ENCODE measurements at places on chromosomes 11 and 22.

DNA sequence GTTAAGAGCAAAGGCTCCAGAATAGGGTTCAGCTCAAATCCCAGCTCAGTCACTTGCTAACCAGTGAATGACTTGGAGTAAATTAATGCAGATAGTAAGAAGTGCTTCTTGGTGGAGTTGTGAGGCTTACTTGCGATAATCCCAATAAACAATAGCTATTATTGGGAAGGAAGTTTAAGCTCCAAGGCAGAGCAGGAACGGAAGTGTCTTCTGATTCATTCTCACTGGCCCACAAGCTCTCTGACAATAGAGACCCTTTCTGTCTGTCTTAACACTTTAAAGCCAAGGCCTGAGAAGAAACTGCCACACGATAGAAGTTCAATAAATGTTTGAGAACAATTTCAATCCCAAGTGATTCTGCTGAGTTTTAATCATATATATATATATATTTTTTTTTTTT is 155.4 kb downstream of the DBX1 start:
- DNase-seq: no peak

DNA sequence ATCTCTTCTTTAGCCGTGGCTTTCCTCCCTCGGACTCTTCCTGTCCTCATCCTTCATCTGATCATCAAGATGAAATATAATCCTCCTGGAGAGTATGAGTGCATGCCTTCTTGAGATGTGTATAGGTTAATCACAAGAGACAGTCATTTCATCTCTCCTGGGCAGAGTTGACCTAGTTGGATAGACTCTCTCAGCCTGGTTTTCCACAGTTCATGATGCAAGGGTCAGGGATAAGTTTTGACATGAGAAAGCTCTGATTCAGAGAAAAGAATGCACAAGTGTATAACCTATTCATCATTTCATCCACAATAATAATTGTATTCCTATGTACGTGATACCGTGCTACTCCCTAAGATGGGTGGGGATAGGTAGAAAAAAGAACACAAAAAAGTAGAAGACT is 33.2 kb upstream of the CCDC90B start:
- no peak for DNase-seq

DNA sequence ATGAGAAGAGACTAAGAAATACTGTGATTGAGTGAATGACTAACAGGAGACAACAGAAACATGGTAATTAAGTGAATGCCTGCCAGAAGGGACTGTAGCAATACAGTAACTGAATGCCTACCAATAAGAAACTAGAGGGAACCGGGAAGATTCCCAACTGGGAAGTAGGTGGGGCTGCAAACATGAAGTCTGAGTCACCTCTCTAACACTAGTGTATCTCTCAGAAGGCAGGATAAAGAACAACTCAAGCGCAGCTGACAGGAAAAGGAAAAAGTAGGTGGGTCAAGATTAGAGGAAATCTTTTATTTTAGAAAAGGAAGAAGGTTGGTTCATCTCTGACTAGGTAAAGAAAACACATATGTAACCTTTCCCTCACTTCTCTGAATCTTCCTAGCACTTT is 14.0 kb downstream of the C11orf42 start:
- DNase-seq: no peak

DNA sequence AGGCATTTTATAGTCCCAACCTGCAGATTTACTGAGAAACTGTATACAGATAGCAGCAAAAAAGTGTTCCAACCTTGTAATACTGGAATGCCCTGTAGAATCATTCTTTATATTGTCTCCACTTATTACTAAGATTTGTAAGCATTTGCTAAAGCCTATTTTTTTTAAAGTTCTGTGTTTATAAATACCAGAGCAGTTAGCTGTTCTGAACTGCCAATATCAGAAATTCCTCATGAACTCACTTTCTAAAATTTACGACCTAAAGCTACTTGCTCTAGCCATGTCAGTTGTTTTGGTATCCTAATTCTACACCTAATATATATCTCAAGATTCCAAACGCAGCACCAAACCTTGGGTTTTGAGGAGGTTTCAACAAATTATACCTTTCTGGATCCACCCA is 103.2 kb downstream of the C11orf65 start:
- DNase-seq: no peak

- no peak for DNase-seq
These were observed 92.1 kb upstream of the NARS2 start for GRCh38 chr11:78666675-78667160.

DNA sequence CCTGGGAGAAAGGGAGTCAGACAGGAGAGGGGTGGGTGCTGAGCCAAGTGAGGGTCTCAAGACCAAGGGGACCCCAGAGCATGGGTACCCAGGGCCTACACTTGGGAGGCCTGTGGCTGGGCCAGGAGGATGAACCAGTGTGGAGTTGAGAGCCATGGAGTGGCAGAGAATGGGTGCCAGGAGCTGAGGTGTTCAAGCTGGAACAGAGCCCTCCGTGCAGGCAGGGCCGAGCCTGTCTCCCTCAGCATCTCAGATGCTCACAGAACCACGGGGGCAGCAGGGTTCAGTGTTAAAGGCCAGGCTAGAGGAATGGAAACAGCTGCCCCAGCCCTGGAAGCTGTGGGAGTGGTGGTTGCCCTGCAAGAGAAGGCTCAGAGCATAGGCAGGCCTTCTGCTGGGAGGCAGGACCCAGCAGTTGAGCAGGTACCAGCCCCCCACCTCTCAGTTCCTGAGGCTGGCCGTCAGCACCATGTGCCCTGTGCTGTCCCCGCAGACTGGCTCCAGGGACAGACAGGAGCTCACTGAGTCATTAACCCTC is 32.3 kb downstream of the RSPH14 start:
- no peak for DNase-seq

- no peak for DNase-seq
These were observed 146.2 kb downstream of the ST3GAL4 start for GRCh38 chr11:126501641-126502040.

- peak; percentile 10 for DNase-seq
These were observed 88.1 kb downstream of the SBF2 start for GRCh38 chr11:10205928-10206327.

DNA sequence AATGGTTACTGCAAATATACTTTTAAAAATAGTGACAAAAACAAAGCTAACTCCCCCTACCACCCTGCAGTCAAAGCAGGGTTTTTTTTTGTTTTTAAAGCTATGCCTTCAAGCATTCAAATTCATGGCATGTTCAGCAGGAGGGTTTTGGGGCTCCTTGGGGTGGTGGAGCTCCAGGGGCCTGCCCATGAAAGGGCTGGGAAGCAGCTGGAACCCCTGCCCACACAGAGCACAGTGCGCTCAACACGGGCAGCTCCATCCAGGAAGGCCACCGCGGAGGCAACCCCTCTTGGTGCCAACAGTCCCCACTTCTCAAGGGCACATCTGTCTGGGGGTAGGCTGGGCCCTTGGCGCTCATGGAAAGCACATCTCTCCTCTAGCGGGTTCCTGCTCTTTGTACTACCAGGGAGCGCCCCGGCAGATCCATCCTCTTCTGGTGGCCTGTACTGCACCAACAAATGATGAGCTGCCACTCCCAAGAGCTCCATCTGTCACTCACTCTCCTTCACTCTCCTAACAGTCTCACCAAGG is 16.6 kb upstream of the PHLDA2 start:
- DNase-seq: no peak

- no peak for DNase-seq
These were observed 40.6 kb upstream of the LINC01488 start for GRCh38 chr11:69440876-69441275.

- DNase-seq: no peak
These were observed 430.5 kb upstream of the ANO3 start for GRCh38 chr11:25901415-25901814.

- DNase-seq: no peak
These were observed 22.5 kb downstream of the SUN2 start for GRCh38 chr22:38733329-38733723.

DNA sequence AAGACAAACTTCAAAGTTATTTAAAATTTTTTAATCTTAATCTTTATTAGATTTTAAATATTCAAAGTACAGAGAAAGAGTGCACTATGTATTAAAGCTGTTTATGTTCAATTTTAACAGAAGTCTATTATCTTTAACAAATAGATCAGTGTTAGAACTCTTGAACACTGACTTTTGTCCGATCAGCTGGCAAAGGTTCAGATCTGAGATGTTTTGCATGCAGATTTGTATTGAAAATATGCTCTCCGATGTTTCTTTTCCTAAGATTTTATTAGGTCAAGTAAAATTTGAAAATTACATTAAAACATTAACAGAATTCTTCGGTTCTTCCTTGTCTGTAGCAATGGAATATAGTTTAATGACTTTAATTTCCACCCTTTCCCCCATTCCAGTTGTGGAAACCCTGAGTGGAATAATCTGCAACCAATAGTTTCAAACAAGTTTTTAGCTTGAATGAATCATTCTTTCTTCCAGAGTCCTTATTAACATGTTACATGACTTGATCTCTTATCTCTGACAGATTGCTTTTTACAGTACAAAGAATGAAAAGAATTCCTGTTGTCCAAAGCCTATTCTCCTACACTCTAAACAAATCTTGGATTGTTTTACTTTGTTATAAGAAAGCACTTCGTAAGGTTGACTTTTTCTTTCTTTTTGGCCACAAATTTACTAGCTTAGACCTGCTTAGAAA is 11.4 kb upstream of the TCP11L1 start:
- DNase-seq: no peak

- no peak for DNase-seq
These were observed 76.5 kb upstream of the ARFGAP3 start for GRCh38 chr22:42933485-42934091.

GRCh38 chr11:9025101-9025850 is 21.5 kb upstream of the NRIP3 start:
- DNase-seq: no peak

DNA sequence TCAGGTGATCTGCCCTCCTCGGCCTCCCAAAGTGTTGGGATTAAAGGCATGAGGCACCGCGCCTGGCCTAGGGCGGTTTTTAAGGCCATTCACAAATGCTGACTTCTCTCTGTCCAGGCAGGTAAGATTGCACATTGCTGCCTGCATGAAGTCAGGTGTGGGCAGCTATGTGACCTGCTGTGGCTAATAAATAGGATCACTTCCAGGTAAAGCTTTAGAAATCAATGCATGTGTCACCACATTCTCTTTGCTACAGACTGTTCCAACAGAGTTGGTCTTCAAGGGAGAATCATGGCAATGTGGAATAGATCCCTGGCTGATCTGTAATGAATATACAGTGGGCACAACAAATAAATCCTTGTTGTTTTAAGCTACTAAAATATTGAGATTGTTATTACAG is 260.3 kb upstream of the PITPNB start:
- DNase-seq: no peak

- DNase-seq: no peak
These were observed 139.0 kb upstream of the NAV2 start for GRCh38 chr11:19573666-19574065.

DNA sequence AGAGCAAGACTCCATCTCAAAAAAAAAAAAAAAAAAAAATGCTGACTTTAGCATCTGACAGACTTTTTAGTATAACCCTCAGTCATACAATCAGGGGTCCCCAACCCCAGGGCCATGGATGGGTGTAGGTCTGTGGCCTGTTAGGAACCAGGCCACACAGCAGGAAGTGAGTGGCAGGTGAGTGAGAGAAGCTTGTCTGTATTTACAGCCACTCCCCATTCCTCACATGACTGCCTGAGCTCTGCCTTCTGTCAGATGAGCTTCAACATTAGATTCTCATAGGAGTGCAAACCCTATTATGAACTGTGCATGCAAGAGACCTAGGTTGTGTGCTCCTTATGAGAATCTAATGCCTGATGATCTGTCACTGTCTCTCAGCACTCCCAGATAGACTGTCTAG is 3.3 kb downstream of the FAM227A start:
- no peak for DNase-seq

DNA sequence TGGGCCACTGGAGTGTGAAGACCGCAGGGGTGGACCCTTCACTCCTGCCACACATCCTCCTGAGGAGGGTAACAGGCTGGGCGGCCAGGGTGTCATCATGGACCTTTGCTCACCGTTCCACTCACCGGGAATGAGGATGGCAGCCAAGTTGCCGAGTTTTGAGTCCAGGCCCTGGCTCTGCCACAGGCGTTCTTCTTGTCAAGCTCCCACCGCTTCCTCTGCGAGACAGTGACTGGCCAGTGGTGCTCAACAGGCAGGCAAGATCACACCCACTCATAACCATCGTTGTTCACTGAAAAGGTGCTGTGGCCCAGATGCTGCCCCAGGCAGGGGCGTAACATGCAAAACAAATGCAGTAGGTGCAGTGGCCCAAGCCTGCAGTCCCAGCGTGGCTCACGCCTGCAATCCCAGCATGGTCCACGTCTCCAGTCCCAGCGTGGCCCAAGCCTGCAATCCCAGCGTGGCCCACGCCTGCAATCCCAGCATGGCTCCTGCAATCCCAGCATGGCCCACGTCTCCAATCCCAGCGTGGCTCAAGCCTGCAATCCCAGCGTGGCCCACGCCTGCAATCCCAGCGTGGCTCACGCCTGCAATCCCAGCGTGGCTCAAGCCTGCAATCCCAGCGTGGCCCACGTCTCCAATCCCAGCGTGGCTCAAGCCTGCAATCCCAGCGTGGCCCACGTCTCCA is 5.0 kb upstream of the PANX2 start:
- no peak for DNase-seq

DNA sequence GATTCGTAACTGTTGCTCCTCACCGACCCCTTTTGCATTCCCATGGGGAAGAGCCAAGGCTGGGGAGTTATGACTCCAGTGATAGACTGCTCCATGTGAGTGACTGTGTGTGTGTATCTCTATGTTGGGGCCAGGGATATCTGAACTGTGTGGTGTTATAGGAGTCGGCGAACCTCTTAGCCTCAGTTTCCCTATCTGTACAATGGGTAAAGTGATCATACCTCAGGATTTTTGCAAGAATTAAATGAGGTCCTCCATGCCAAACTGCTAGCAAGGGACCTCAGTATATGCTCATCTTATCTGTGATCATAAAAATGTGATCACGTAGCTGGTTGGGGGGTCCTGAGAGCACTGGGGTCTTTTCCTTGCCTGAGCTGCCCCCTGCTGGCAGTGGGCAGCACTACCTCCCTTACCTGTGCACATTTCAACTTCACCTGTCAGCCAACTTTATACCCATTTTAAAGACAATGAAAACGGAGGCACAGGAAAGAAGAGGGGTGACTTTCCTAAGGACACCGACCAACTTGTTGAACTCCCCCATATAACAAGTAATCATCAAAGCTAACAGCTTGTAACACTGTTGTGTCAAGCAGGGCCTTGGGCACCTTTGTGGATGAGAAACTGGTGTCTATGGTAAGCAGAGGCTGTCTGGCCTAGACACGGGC is 1.4 kb upstream of the DPP3 start:
- peak; percentile 8 for DNase-seq

Data from NCI-H774 (cell line).